ENCODE measurements at places on chromosomes 6 and 20. TPM values are rescaled to one million over a fixed set of nuclear protein-coding genes. Genes with fewer than 3 reads are reported as not detected.

- DNase-seq = no peak
These were observed 18.4 kb downstream of the SLC22A23 start for GRCh38 chr6:3438190-3439167.

GRCh38 chr20:14902432-14903089, 565.1 kb upstream of the FLRT3 start:
- no peak for DNase-seq

DNA sequence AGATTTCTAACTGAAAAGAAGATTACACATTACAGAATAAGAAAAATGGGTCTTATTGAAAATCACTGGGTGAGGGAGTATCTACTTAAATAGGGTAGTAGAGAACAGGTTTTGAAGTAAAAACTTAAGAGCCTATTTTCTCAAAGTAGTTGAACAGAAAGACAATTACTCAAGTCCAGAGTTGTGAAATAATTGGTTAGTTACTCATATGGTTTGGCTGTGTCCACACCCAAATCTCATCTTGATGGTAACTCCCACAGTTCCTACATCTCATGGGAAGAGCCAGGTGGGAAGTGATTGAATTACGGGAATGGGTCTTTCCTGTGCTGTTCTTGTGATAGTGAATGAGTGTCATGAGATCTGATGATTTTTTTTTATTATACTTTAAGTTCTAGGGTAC, 1035.3 kb upstream of the GJE1 start:
- DNase-seq = no peak

DNA sequence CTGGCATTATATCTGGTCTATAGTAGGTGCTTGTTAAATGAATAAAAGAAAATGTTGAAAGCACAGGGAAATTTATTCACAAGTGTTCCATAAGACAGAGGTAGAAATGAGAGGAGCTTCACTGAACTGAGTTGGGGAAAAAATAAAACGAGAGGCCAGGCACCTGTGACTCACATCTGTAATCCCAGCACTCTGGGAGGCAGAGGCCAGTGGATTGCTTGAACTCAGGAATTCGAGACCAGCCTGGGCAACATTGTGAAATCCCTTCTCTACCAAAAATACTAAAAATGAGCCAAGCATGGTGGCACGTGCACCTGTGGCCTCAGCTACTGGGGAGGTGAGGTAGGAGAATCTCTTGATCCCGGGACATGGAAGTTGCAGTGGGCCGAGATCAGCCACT, 28.1 kb upstream of the IBTK start:
- DNase-seq = no peak

- no peak for DNase-seq
These were observed 50.4 kb downstream of the PDE7B start for GRCh38 chr6:135901774-135902524.

DNA sequence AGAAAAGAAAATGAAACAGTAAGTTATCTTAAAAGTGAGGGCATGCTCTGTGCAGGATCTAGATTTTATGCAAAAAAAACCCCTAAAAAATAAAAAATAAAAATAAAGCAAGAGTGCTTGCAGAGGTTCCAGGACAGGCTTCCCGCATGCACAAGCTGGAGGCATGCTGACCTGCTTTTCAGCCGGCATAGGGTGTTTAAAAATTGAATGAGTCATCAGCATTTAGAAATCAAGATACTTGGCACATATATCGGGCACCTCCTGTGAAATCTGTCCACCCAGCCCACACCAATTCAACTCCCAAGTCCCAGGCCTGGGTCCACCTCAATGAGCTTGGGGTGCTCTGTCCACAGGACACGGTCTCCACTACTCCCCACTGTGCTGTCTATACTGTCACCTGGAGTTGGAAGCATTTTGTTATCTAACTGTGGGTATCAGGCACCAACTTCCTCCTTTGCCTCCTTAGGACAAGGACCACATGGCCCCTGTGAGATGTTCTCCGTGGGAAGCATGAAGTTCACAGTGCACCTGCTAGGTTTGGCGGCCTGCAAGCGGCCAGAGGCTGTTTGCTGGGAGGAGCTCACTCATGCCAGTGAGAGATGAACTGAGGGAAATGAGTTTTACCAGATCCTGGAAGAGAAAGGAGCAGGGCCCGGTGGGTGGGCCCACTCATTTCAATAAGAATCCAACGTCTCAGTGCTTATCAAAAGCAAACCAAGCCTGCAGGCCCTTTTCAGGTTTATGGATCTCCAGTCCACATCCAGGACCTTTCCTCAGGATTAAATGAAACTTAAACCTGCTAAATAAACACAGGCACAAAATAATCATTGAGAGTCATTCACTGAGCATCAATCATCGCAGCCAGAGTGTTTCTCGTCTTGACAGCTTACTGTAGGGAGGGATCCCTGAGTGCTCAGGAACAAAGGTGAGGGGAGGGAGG, 121.1 kb downstream of the FOXA2 start:
- DNase-seq = no peak

TBP gene
- 23.8 TPM for total RNA-seq

LPA gene
- total RNA-seq = not detected

ULBP2 gene
- total RNA-seq = not detected
